ENCODE measurements at places on chromosomes 11 and 22. TPM values are rescaled to one million over a fixed set of nuclear protein-coding genes. Genes with fewer than 3 reads are reported as not detected.

GRCh38 chr22:44147821-44148574 lies 32.7 kb upstream of the PARVG start:
- no peaks in the 10 kb centered on the region for H3K36me3 ChIP-seq
- peak overlapping the region; percentile 56 for H3K27ac ChIP-seq
- no peaks in the 10 kb centered on the region for H3K27me3 ChIP-seq
- H3K4me3 ChIP-seq, result no peak overlapping the region
- DNase-seq, result peak; percentile 53

SCO2 gene
- polyA plus RNA-seq, result 1.8 TPM

FREY1 gene
- polyA plus RNA-seq, result not detected

GRCh38 chr11:32309530-32310213 lies 125.7 kb downstream of the WT1 start:
- H3K4me3 ChIP-seq, result no peak overlapping the region
- peaks cover 5% of the 10 kb centered on the region for H3K27me3 ChIP-seq
- no peak overlapping the region for H3K27ac ChIP-seq
- no peak for DNase-seq
- H3K4me1 ChIP-seq, result no peaks in the 10 kb centered on the region
- H3K36me3 ChIP-seq, result no peaks in the 10 kb centered on the region

MS4A15 gene
- polyA plus RNA-seq, result not detected

GRCh38 chr11:17630936-17631335 lies 83.9 kb downstream of the OTOG start:
- H3K4me1 ChIP-seq, result no peaks in the 10 kb centered on the region
- H3K4me3 ChIP-seq, result no peak overlapping the region
- no peaks in the 10 kb centered on the region for H3K36me3 ChIP-seq
- no peak overlapping the region for H3K27ac ChIP-seq
- H3K27me3 ChIP-seq, result no peaks in the 10 kb centered on the region

SLC7A4 gene
- polyA plus RNA-seq, result 0.38 TPM

DNA sequence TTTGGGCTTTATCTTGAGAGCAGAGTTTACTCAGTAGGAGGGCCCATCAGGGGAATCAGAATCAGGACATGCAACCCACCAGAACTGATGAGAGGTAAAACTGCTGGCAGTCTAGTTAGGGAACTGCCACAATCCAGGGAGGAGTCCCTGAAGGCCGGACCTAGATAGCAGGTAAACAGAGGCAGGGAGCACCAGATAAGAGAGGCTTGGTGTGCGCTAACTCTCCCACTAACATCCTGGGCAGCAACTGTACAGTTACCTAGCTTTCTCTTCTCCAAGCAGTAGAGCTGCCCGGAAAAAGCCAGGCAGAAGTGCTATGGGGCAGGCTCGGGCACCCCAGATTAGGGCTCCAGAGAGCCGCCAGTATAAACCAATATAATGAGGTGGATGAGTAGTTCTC lies 865 bp upstream of the AMOTL1 start:
- peak overlapping the region; percentile 93 for H3K27ac ChIP-seq
- H3K4me3 ChIP-seq, result no peak overlapping the region
- H3K36me3 ChIP-seq, result no peaks in the 10 kb centered on the region
- peaks cover 10% of the 10 kb centered on the region for H3K4me1 ChIP-seq
- DNase-seq, result no peak

DNA sequence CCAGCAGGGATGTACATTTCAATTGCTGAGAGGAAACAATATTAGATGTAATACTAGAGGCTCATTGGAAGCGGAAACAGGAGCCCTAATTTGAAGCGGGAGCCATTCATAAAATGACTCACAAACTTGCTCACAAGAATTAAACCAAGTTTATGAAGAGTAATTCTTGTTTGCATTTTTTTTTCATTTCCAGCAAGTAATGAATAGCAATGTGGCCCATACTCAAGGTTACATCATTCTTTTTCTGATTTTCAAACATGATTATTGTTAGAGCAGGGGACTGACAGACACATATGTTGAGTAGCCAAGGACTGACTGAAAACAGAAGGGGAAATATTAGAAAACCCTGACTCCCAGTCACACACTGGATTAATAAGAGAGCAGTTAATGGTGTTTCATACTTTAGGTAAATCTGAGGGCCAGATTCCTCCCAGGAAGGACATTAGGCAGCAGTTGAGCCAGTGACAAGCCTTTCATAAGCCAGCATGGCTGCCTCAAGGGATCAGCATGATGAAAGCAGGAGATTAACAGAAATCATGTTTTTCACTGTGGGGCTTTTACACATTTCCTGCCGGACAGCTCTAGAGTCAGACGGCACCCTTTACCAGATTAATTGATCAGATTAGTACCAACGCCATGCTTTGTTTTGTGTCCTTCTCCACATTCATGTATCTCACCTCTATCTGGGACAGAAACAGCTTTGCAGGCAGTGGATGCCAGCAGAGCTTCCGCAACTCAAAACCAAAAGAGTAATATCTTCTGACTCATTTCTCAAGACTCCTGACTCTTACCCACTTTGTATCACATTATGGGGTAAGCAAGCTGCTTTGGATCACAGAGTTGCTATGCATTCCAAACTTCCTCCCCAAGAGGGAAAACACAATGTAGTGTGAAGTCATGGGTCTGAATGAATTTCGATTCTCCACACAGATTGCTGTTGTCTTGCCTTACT lies 831.6 kb downstream of the KCNA4 start:
- H3K27ac ChIP-seq, result no peak overlapping the region
- no peak for DNase-seq
- no peaks in the 10 kb centered on the region for H3K4me1 ChIP-seq

- H3K27ac ChIP-seq, result no peak overlapping the region
- no peak overlapping the region for H3K4me3 ChIP-seq
Observed at GRCh38 chr22:32333769-32334659, 23.7 kb upstream of the RFPL3 start.

DNA sequence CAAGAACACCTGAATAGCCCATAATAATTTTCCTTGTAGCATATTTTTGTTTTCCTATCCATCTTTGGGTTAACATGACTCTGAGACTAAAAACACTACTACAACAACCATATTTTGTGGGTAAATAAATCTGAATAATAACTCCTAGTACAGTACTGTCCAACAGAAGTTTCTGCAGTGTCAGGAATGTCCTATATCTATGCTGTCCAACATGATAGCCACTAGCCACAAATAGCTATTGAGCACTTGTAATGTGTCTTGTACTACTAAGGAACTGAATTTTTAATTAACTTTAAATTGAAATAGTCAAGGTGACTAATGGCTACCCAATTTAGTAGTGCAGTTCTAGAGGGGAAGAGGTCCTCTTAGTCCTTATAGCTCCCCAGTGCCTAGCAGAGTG lies 135.6 kb downstream of the CADM1 start:
- no peak overlapping the region for H3K4me3 ChIP-seq
- no peaks in the 10 kb centered on the region for H3K27me3 ChIP-seq
- H3K36me3 ChIP-seq, result no peaks in the 10 kb centered on the region
- no peaks in the 10 kb centered on the region for H3K4me1 ChIP-seq
- DNase-seq, result no peak

- H3K36me3 ChIP-seq, result no peaks in the 10 kb centered on the region
- no peak overlapping the region for H3K27ac ChIP-seq
- no peak overlapping the region for H3K4me3 ChIP-seq
- no peak for DNase-seq
- peaks cover 63% of the 10 kb centered on the region for H3K27me3 ChIP-seq
Observed at GRCh38 chr11:45655012-45655283, 10.5 kb downstream of the CHST1 start.

- no peaks in the 10 kb centered on the region for H3K27me3 ChIP-seq
- no peak for DNase-seq
- no peak overlapping the region for H3K27ac ChIP-seq
- no peaks in the 10 kb centered on the region for H3K4me1 ChIP-seq
- H3K4me3 ChIP-seq, result no peak overlapping the region
Observed at GRCh38 chr11:92308366-92308765, 83.7 kb downstream of the FAT3 start.

GRCh38 chr11:130909650-130910049 lies 6.6 kb downstream of the SNX19 start:
- DNase-seq, result no peak
- H3K4me1 ChIP-seq, result no peaks in the 10 kb centered on the region
- no peaks in the 10 kb centered on the region for H3K36me3 ChIP-seq
- no peak overlapping the region for H3K4me3 ChIP-seq
- no peaks in the 10 kb centered on the region for H3K27me3 ChIP-seq

CHRM1 gene
- 0.50 TPM for polyA plus RNA-seq

GRCh38 chr22:11627798-11628650 lies 3900.0 kb upstream of the OR11H1 start:
- no peak overlapping the region for H3K27ac ChIP-seq
- DNase-seq, result no peak
- no peaks in the 10 kb centered on the region for H3K27me3 ChIP-seq

GRCh38 chr11:113006896-113007445 lies 45.8 kb downstream of the NCAM1 start:
- DNase-seq, result no peak
- H3K27ac ChIP-seq, result no peak overlapping the region
- no peak overlapping the region for H3K4me3 ChIP-seq
- no peaks in the 10 kb centered on the region for H3K4me1 ChIP-seq
- no peaks in the 10 kb centered on the region for H3K36me3 ChIP-seq

DNA sequence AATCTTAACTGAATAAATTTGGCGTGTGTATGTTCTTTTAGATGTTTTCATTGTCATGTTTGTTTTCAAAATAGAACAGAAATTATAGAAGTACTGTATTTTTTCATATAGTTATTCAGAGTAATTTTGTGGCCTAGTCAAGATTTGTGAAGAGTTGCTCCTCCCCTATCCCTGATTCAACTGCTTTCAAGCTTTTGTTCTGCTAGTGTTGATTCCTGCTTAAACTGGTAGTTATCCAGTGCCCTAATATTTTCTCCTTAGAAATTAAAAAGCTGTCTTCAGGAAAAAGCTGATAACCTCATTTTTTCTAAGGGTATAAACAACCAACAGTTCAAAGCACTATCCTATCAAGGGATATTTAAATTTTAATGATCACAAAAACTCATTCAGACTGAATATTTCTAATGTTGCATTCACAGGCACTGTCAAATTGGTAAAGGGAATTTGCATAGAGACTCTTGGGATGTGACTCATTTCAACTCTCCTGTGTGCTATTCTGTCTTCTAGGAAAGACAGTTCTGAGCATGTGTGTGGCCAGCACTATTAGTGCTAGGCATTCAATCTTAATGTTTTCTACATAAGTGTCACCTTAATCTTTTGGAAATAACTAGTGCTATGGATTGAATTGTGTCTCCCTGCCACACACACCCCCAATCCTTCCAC lies 1776.0 kb downstream of the LRRC4C start:
- H3K27me3 ChIP-seq, result no peaks in the 10 kb centered on the region
- H3K4me3 ChIP-seq, result no peak overlapping the region
- no peak for DNase-seq
- no peaks in the 10 kb centered on the region for H3K4me1 ChIP-seq
- no peaks in the 10 kb centered on the region for H3K36me3 ChIP-seq

C1QTNF4 gene
- 2.1 TPM for polyA plus RNA-seq

GRCh38 chr22:31637891-31638618 lies 24.0 kb downstream of the PISD start:
- DNase-seq, result no peak
- no peaks in the 10 kb centered on the region for H3K27me3 ChIP-seq
- peaks cover 68% of the 10 kb centered on the region for H3K4me1 ChIP-seq

- H3K27me3 ChIP-seq, result no peaks in the 10 kb centered on the region
- H3K4me1 ChIP-seq, result peaks cover 13% of the 10 kb centered on the region
- H3K4me3 ChIP-seq, result no peak overlapping the region
- H3K36me3 ChIP-seq, result no peaks in the 10 kb centered on the region
- H3K27ac ChIP-seq, result no peak overlapping the region
- no peak for DNase-seq
Observed at GRCh38 chr11:119538753-119539152, 115.8 kb upstream of the THY1 start.

DNA sequence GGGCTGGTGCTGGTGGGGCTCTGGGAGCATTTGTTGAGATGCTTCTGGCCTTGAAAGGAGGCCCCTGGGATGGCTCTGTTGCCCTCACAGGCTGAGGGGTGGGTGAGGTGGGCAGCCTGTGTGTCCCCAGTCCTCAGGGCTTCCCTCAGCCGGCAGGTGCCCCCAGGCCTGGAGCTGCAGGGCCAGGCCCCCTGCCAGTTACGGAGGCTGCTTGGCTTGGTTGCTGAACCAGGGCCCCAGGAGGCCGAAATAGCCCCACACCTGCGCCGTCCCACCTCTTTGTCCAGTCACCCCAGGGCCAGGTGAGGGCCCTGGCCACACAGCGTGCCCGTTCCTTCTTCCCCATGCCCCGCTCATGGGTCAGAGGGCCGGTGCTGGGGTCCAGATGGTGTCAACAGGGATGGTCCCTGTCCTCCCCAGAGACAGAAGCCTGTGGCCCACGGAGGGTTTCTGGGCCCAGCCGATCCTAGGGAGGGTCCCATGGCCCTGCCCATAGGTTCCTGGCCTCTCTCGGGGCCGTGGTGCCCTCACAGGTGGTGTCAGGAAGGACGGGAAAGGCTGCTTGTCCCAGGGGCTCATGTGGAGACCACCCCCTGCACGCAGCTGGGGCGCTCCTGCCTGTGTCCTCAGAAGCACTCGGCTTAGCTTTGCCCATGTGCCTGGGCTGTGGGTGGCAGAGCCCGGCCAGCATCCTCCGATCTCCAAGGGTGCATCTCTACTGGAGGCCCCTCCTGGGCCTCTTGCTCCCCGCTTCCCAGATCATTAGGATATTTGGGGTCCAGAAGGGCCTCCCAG lies 9.2 kb upstream of the TSSC4 start:
- no peak for DNase-seq
- H3K36me3 ChIP-seq, result no peaks in the 10 kb centered on the region
- H3K4me3 ChIP-seq, result no peak overlapping the region
- no peaks in the 10 kb centered on the region for H3K27me3 ChIP-seq
- H3K27ac ChIP-seq, result no peak overlapping the region

- peaks cover 16% of the 10 kb centered on the region for H3K4me1 ChIP-seq
- H3K27me3 ChIP-seq, result no peaks in the 10 kb centered on the region
- no peaks in the 10 kb centered on the region for H3K36me3 ChIP-seq
- peak overlapping the region; percentile 8 for H3K27ac ChIP-seq
Observed at GRCh38 chr11:86152006-86152862, 83.3 kb upstream of the PICALM start.

DNA sequence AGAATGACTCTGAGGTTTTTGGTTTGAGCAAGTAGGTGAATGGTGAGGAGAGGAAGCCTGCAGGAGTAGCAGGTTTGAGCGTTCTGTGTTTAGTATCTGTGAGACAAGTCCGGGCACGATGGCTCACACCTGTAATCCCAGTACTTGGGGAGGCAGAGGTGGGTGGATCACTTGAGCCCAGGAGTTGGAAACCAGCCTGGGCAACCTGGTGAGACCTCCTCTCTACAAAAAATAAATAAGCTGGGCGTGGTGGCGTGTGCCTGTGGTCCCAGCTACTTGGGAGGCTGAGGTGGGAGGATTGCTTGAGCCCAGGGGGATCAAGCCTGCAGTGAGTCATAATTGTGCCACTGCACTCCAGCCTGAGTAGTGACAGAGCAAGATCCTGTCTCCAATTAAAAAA lies 9.7 kb upstream of the CENATAC start:
- H3K27ac ChIP-seq, result no peak overlapping the region
- H3K4me1 ChIP-seq, result no peaks in the 10 kb centered on the region
- H3K27me3 ChIP-seq, result no peaks in the 10 kb centered on the region
- H3K4me3 ChIP-seq, result no peak overlapping the region
- DNase-seq, result no peak

OR4B1 gene
- polyA plus RNA-seq, result not detected

- no peaks in the 10 kb centered on the region for H3K4me1 ChIP-seq
- no peaks in the 10 kb centered on the region for H3K36me3 ChIP-seq
- DNase-seq, result no peak
- no peak overlapping the region for H3K4me3 ChIP-seq
Observed at GRCh38 chr11:126231725-126232459, 20.3 kb downstream of the FAM118B start.

All from left lung (tissue), 14 donors.